Activated CD4-positive, alpha-beta T cell treated with anti-CD3 and anti-CD28 coated beads, Interleukin-2, amount 50 U/mL, for 1 hour (primary cell): ENCODE measurements at places on chromosomes 12 and 14.

- DNase-seq: no peak
These were observed 9.5 kb downstream of the RITA1 start for GRCh38 chr12:113194971-113195391.

GRCh38 chr14:47917344-47917954, 242.0 kb upstream of the MDGA2 start:
- no peak for DNase-seq

DNA sequence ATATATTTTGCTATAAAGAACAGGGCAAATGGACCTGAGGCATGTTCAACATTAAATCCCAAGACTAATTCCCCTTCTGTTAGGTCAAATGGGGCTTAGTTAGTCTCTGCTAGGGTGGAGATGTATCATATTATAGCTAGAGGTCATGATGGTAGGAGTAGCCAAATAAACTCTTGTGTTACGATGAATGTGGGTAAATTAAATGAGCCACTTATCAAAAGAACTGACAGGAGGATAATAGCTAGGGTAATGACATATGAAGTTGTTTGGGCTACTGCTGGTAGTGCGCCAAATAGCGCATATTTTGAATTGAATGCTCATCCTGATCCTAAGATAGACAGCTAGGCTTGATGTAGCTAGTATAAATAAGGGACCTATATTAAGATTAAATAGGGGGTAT, 445.0 kb downstream of the GXYLT1 start:
- DNase-seq: no peak

DNA sequence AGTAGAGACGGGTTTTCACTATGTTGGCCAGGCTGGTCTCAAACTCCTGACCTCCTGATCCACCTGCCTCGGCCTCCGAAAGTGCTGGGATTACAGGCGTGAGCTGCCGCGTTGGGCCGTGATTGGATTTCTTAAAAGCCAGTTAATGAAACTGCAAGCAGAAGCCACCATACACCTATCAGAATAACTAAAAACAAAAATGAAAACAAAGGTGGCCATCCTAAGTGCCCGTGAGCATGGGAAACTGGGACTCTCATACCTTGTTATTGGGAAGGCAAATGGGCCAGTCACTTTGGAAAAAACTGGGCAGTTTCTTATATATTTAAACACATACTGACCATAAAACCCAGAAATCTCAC, 7.7 kb upstream of the TCTN1 start:
- no peak for DNase-seq

DNA sequence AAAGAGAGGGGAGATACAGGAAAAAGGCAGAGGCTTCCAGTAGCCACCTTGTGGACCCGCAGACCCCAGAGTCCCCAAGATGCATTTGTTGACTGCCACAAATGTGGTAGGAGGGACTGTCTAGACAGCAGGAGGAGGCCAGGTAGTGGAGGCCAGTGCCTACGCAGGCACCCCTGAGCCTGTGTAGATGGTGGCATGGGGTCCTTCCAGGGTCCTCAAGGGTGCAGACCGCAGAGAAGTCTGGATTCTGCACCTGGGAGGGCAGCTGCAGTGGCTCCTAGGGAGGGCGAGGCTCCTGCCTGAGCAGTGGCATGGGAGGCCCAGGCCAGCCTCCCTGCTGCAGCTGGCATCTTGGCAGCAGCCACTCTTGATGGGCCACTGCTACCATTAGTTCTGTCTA, 119.7 kb downstream of the NTS start:
- no peak for DNase-seq
